ENCODE measurements at places on chromosomes 7 and 10.

GRCh38 chr7:101770466-101770865 lies 47.0 kb upstream of the CUX1 start:
- DNase-seq, result no peak

GRCh38 chr10:29838539-29838938 lies 203.8 kb upstream of the SVIL start:
- no peak for DNase-seq

- DNase-seq, result no peak
These were observed 5.0 kb upstream of the STEAP4 start for GRCh38 chr7:88311675-88312036.

GRCh38 chr10:11335881-11336430 lies 275.5 kb downstream of the USP6NL start:
- DNase-seq, result no peak

GRCh38 chr7:99244939-99245338 lies 27.7 kb upstream of the MYH16 start:
- DNase-seq, result no peak

GRCh38 chr10:70293169-70293843 lies 9.5 kb upstream of the NPFFR1 start:
- DNase-seq, result no peak

- no peak for DNase-seq
These were observed 258.0 kb upstream of the PRKCQ start for GRCh38 chr10:6838118-6838517.

GRCh38 chr7:137324796-137325696 lies 18.5 kb downstream of the PTN start:
- no peak for DNase-seq

- peak; percentile 49 for DNase-seq
These were observed 425 bp downstream of the CASD1 start for GRCh38 chr7:94509887-94510581.

GRCh38 chr10:132746801-132747625 lies 38.9 kb downstream of the NKX6-2 start:
- no peak for DNase-seq

DNA sequence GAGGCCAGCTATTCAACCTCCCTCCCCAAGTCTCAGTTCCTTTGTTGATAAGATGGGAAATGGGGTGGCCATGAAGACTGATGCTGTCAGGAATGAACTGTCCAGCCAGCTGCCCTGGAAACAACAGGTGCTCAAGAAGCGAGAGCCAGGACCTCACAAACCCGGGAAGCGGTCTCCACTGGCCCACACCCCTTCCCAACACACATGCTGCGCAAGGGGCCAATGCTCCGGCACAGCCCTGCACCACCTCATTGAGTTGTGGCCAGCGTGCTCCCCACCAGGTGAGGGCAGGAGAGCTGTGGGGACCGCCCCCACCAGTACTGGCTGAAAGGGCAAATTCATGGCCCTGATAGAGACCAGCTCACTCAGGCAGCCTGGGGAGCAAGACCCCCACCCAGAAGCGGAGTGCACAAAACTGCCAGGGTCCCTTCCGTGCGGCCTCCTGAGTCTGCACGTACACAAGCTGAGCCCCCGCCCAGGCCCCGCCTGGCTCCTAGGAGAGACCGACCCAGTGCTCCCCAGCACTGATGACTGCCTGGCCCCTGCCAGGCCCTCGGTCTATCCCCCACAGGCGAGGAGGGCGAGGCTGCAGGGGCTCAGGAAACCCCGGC lies 216.6 kb downstream of the MAD1L1 start:
- DNase-seq, result no peak

GRCh38 chr7:137209151-137209817 lies 134.2 kb downstream of the PTN start:
- DNase-seq, result no peak

GRCh38 chr7:130886438-130887135 lies 152.6 kb upstream of the KLF14 start:
- no peak for DNase-seq

- no peak for DNase-seq
These were observed 921.5 kb downstream of the TYW1 start for GRCh38 chr7:67918158-67918557.

DNA sequence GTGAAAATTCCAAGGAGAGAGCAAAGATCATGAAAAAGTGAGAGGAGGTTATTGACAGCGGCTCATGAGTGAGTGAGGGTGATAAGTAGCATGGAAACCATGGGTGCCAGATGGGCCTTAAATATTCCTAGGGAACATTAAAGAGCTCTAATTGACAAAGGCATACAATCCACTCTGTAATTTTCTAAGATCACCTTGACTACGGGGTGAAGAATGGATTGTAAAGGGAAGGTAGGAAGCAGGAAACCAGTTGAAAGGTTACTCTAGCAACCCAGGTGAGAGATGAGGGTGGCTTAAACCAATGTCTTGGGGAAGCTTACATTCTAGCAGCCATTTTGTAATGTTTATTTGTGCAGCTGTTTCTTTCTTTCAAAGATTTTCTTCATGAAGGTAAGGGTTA lies 75.7 kb downstream of the RSU1 start:
- DNase-seq, result no peak

DNA sequence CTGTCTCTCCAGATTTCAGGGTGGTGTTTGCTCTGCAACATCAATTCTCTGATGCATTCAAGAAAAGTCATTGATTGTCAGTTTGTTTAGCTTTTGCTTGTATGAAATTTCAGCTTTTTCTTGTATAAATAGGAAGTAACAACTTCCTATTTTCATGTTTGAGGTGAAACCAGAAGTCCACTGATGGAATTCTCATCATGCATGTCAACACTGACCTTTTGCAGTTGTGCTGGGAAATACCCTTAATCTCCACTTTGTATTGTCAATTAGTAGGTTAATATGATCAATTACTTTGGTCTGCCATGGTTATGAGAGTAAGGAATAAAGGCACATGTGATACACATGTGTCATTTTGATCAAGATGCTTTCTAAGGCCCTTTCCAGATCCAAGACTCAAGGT lies 208.8 kb upstream of the HPS1 start:
- no peak for DNase-seq

- no peak for DNase-seq
These were observed 131.2 kb downstream of the ARHGAP22 start for GRCh38 chr10:48473704-48474103.

DNA sequence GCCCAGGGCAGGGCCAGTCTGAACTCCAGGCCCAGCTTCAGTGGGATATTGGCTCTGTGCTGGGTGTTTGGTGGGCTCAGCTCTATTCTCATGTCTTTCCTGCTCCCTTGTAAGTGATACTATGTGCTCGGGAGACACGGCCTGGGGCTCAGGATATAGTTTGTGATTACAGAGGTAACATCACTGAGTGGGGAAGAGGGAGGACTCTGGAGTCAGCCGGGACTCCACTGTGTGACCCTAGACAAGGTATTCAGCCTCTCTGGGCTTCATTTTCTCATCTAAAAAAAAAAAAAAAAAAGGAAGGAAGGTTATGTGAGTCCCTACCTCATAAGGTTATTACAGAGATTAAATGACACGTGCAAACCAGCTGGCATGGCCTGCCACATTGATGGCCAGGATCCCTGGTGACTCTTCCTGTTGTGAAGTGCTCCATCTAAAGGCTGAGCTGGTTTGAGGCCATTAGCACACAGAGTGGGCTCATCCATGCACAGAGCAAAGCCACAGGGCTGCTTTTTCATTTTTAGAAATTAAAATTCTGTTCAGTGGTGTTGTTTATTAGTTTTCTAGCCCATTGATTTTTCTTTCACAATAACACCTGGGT lies 15.7 kb downstream of the SLC13A4 start:
- DNase-seq, result no peak

GRCh38 chr7:3754493-3755341 lies 453.7 kb downstream of the SDK1 start:
- no peak for DNase-seq

GRCh38 chr10:19772972-19773371 lies 43.3 kb upstream of the PLXDC2 start:
- DNase-seq, result no peak
